ENCODE measurements at places on chromosomes 6 and 20.

DNA sequence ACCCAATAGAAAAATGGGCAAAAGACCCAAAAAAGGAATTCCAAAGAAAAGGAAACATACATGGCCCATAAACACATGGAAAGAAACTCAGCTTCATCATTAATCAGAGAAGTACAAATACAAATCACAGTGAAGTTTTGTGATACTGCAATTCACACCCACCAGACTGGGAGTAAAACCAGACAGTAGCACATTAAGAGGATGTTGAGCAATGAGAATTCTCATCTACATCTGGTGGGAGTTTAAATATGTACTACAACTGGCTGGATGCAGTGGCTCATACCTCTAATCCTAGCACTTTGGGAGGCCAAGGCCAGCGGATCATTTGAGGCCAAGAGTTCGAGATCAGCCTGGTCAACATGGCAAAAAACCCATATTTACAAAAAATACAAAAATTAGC is 125.7 kb upstream of the PHACTR1 start:
- no peak for DNase-seq

- no peak for DNase-seq
These were observed 29.4 kb downstream of the GLO1 start for GRCh38 chr6:38673397-38674165.

GRCh38 chr6:127816643-127817042 is 84.2 kb downstream of the THEMIS start:
- no peak for DNase-seq

- no peak for DNase-seq
These were observed 261.1 kb downstream of the SAMD5 start for GRCh38 chr6:147769496-147770087.

GRCh38 chr20:20367575-20368417 is at the start of gene INSM1:
Gene INSM1 (plus strand): TSS chr20:20368104. CDS start chr20:20368268, 164 bp downstream.
- DNase-seq: no peak

- DNase-seq: no peak
These were observed 64.2 kb downstream of the FKBP5 start for GRCh38 chr6:35624341-35625070.

- no peak for DNase-seq
These were observed 22.0 kb downstream of the KIF13A start for GRCh38 chr6:17965397-17965796.
